ENCODE measurements at places on chromosomes 6 and 20. TPM values are rescaled to one million over a fixed set of nuclear protein-coding genes. Genes with fewer than 3 reads are reported as not detected.

- DNase-seq: no peak
Measured at GRCh38 chr6:99997141-99997540, 3.1 kb upstream of the MCHR2 start.

Gene CYB5R4
- total RNA-seq: 29.0 TPM

Gene PMEPA1
- total RNA-seq: not detected

DNA sequence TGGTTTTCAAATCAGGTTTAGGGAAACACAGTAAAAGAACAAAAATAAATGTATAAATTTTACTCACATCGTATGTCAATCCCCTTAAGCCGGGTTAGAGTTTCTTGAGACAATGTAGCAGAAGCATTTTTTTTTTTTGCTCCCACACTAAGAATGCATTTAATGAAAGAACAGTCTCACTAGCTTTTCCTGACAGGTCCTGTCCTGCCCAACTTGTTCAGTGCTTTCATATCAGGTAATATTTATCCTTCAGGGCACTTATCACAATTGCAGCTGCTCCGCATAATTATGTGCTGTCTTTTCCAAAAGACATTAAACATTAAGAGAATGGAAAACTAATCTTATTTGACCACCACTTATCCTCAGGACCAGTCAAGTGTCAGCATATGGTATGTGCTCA is 632.0 kb downstream of the HTR1B start:
- no peak for DNase-seq

Gene AURKA
- 45.1 TPM for total RNA-seq

DNA sequence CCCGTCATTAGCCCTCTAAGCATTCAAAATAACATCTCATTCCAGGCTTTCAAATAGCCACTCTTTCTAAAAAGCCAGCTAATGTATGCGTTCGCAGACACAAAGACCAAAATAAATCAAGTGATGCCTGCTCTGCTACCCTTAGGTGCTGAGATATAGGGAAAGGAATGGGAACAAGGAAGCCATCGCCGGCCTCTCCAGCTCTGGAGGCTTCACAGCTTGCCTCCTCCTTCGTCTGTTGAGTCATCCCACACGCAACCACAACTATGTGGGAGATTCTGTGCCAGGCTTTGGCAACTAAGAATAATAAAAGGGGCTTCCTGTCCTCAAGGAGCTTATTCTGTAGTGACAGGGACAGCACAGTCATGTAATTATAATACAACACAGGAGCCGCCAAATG is 27.3 kb upstream of the SLC22A23 start:
- no peak for DNase-seq
